NCI-H1417 (cell line): ENCODE measurements at places on chromosomes 12 and 14.

GRCh38 chr14:105145381-105146180, 23.0 kb downstream of the JAG2 start:
- no peak for DNase-seq

DNA sequence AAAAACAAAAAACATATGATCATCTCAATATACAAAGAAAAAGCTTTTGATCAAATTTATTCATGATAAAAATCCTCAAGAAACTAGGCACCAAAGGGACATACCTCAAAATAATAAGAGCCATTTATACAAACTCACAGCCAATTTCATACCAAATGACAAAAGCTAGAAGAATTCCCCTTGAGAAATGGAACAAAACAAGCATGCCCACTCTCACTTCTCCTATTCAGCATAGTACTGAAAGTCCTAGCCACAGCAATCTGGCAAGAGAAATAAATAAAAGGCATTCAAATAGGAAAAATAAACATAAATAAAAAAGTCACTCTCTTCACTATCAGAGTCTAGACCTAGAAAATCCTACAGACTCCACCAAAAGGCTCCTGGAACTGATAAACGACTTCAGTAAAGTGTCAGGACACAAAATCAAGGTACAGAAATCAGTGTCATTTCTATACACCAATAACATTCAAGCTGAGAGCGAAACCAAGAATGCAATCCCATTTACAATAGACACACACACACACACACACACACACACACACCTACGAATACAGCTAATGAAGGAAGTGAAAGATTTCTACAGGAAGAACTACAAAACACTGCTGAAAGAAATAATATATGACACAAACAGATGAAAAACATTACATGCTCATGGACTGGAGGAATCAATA, 1486.2 kb upstream of the SEL1L start:
- no peak for DNase-seq

DNA sequence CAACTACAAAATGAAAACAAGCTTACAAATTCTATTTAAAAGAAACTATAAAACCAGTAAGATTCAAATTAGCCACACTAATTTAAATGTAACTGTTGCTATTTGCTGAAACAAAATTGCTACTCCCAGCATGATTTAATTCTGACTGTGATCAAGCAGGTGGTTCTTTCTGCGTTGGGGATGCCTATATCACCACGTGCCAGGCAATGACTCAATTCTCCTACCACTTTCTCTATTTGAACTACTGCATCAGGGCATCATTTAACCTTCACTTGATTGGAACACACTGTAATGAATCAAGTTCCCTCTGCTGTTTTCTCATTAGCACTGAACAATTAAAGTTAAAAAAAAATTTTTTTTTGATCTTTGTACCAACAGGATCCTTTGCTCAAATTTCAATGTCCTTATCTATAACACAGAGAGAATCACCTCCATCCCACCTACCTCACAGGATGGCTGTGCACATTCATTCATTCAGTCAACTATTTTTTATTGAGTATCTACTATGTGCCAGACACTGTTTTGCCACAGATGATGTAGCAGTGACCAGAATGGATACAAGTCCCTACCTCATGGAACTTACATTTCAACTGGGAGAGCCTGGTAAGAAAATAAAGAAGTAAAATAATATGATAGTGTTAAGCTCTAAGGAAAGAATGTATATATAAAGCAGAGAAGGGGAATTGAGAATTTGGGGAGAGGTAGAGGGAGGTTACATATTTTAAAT, 8.0 kb upstream of the ACTN1 start:
- peak; percentile 13 for DNase-seq

DNA sequence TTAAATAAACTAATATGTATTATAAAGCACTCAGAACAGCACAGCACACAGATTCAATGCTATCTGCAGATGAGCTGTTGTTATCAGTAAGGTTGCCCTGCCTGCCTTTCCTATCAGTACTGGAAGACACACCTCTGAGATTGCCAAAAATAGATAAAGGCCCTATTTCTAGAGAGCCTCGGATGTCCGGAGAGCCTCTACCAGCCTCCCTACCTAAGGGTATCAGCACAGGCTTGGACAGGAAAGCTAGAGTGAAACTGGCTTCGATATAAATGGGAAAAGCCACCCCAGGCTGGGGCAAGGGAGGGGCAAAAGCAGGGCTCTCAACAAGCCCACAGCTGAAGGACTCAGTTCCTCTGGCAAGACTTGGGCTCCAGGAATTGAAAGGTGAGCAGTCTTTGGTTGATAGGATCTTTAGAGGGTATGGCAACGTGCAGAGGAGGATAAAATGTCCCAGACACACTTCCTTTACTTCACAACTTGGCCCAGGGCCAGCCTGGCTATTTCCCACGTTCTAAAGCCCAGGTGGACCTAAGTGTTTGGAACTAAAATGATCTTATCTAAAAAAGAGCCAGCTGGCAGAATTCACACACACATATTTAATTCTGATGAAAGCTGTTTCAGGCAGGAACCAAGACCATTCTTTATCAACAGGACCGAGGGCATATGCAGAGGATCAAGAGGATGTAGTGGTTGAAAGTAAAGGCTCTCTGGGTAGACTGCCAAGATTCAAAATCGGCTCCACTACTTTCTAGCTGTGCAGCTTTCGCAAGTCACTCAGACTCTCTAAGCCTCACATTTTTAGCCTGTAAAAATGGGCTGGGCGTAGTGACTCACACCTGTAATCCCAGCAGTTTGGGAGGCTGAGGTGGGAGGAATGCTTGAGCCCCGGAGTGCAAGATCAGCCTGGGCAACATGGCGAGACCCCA, 37.8 kb upstream of the ITPR2 start:
- DNase-seq = peak; percentile 73

DNA sequence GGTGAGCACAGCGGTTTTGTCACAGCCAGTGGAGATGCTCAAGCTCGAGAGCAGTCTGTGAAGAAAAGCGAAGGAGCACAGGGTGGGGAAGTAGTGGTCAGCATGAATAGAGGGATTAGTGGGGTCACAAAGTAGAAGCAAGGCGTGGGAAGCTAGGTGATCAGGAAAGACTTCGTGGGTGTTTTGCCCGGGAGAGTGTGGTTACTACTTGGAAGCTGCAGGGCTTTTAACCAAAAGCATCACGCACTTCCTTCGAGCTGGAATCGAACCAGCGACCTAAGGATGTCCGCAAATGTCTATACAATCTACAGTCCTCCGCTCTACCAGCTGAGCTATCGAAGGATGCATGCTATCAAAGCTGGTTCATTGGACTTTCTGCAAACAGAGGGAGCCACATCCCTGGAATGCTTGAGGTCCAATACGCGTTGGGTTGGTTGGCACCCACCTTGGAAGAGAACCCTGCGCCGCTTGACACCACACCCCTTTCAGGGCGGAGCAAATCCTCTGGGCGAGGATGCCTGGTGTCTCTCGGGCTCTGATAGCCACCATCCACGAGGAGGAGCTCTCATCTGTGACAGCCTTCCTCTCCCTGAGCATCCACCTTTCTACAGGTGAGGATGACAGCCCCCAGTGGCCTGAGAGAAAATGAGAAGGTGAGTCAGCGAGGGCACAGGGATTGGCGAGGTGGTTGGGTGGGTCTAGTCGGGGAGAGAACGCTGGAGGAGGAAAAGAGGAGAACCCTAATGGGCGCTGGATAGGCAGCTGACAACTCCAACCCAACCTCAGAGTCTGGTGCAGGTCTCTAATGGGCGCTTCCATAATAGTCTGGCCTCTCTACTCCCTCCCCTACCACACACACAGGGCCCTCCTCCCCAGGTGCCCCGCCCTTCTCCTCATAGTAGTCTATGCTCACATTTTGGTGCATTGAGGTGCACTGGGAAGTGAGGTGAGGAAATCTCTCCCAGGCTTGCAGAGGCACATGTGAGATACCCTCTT, 16.0 kb upstream of the OR6S1 start:
- DNase-seq = no peak

DNA sequence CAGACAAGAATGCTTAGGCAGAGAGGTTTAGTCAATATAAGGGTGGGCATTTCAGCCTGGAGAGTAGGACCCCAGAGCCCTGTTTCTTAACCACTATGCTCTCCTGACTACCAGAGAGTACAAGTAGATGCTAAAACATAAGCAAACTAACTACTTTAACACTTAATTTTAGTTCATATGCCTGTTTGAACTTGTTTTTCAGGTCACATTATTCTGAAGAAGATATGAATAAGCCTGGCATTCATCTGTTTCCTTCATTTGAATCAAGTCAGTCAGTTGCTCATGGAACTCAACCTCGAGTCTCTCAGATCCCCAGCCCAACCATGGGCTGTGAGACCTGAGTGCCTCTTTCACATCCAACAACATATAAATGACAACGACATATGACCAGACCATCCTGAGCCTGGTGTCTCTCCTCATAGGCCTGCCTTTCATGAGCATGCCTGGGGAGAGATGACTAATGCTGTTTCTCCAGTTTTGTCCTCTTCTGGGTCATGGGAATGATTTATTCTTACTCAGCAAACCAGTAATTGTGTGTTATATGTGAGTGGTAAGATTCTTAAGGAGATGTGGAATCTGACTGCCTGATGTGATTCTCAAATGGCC, 251.1 kb upstream of the BTG1 start:
- no peak for DNase-seq

- DNase-seq = no peak
These were observed 61.5 kb upstream of the PTGR2 start for GRCh38 chr14:73789989-73790581.

DNA sequence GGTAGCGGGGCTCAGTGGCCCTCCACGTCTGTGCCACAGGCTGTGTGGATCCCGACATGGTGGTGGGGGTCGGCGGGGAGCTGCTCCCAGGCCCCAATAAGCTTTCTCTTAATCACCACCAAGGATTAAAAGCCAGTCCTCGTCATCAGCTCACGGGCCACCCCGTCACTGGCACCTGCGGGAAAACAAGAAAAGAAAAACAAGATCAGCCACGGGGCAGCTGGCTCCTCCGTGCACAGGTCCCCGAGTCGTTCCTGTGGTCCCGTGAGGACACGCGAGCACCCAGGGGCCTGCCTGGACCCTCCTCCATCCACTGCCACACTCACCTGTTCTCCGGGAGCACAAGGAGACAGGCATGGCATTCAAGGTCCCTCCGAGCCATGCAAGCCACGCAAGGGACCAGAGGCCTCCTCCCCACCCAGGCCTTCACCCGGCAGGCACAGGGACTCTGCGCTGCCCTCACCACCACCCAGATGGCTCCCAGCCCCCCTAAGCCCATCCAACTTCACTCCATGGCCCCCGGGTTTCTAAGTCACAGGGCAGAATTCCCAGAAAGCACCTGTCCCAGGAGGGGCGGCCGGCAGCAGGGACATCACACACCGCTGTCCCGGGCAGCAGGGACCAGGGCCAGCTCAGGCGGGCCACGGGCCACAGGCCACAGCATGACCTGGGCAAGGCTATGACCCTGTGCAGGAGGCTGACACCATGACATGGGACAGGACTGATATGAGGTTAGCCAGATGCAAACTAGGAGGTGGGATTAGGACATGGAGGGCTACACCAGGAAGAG, 72.0 kb downstream of the NCOR2 start:
- no peak for DNase-seq

DNA sequence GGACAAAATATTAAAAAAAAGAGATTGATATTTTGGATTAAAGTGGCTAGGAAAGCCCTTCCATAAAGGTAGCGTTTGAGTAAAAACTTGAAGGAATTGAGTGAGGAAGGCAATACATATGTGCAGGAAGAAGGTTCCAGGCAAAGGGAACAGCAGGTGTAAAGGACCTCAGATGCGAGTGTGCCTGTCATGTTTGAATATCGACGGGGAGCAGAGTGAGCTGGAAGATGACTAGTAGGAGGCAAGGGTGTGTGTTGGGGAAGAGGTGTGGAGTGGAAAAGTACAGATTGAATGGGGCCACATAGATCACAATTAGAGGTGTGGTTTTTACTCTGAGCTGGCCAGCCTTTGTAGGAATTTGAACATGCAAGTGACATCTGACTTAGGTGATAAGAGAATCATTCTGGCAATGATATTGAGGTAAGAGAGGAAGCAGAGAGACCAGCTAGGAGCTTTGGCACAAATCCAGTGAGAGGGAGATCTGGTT, 15.0 kb upstream of the FBXO33 start:
- no peak for DNase-seq

DNA sequence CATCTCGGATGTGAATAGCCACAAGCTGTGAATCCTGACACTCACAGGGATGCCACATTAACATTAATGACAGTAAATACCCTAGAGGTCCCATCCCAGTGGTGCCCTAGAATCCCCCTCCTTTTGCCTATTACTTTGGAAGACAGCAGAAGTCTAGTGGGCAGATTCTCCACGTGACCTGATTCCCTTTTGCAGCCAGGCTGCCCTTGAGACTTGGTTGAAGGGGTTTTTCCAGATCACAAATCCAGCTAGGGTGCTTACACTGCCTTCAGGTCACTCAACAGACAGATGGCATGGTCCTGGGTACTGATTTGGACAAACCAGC, 8.7 kb downstream of the HDAC7 start:
- DNase-seq = no peak

DNA sequence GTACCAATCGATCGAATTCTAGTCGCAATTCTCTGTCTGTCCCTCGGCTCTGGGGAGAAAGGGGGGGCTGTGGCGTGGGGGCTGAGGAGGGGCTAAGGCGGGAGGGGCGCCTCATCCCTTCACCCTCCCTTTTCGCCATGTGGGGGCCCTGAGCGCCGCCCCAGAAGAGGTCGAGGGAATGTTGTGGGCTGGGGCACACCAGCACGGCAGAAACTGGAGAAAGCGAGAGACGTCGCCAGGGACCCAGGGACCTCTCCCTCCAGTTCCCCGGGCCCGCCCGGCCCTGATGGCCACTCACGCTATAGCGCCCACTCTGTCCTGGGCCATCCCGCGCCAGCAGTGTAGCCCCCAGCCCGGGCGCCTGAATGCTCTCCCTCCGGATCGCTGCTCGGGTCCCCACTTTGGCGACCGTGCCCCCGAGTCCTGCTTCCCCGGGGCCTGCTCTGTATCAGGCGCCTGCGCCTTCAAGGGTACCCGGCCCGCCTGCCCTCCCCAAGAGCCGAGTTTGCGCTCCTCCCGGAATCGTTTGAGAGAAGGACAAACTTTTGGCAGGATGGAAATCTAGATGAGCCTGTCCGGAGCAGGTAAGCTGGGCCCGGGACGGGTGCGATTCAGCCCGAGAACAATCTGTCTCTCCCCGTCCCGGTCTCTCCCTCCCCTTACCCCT, 62.6 kb downstream of the SMUG1 start:
- DNase-seq = peak; percentile 87

DNA sequence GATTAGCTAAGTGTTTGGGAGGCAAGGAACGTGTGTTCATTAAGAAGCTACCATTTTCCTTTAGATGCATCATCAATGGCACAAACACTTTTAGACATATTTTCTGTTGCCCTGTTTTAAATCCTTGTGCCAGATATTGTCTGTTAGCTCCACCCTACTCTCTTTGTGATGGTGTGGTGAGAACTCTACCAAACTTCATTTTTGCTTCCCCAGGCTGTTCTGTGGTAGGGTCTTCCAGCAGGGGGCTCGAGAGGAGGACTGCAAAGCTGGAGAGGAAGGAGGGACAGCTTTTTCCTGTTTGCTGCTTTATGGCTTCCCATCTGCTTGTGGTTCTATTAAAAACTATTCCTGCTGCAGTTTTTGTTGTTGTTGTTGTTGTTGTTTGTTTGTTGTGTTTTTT, 23.8 kb upstream of the STRAP start:
- DNase-seq = peak; percentile 21

DNA sequence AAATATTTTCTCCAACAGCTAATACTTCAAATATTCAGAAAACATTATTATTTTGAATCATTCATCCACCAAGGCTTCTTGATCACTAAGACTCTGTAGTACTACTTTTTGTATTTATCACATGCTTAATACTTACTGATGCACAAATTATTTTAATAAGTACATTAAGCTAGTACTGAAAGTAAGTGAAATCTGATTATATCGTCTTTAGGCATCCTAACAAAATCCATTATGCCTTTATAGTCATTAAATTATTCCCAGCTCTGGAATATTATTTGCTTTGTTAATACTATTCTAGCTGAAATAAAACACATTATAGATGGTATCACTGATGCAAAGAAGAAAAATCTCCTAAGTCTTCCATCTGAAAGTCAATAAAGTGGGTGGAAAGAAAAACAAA, 75.1 kb upstream of the TTC7B start:
- DNase-seq = no peak
